ENCODE measurements at places on chromosomes 1 and 21.

DNA sequence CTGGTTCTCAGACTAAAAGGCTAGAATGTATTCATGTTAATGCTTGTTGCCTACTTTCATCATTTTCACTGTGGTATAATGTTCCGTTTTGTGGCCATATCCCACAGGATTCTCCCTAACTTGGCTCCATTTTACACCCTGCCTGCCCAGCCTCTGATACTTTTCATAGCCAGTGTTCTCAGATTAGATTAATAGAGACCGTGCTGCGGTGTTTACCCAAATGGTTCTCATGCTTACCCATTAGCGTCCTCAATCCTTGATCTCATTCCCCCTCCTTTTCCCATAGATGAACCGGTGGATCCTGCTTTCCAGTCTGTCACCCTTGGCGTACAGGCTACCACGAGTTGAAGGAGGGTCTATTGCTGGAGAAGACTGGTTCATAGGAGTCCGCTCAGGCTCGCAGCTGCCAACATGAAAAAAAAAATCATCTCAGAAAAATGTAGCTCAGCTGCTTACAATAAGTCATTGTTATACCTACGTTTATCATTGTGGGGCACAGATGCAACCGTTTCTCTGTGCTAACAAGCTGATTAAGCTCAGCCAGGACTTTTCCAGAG, 78.7 kb downstream of the SETD4 start:
- DNase-seq: no peak

DNA sequence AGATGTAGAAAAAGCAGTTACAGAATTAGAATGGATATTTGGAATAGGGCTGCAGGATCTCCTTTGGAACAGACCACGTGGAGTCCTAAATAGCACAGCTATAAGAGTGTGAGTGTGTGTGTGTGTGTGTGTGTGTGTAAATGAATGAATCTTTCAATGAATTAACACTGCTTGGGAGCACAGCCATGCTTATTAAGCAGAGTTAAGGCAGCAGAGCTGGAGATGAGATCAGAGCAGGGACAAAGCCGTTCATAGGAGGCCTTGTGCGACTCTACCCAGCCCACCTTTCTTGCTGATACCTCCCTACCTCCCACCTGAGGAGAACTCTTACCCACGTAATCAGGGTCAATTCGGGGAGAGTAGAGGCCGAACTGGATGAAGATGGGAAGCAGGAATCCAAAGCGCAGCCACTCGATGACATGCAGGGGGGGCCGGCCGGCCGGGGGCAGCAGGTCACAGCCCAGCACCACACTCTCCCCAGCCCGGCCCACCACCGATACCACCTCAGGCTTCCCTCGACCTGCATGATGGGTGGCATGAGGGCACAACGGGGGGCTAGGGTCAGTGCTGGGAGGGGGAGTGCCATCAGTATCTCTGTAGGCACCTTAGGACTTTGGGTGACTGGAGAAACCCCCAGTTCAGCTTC, 2.7 kb downstream of the IGSF9 start:
- DNase-seq: no peak

DNA sequence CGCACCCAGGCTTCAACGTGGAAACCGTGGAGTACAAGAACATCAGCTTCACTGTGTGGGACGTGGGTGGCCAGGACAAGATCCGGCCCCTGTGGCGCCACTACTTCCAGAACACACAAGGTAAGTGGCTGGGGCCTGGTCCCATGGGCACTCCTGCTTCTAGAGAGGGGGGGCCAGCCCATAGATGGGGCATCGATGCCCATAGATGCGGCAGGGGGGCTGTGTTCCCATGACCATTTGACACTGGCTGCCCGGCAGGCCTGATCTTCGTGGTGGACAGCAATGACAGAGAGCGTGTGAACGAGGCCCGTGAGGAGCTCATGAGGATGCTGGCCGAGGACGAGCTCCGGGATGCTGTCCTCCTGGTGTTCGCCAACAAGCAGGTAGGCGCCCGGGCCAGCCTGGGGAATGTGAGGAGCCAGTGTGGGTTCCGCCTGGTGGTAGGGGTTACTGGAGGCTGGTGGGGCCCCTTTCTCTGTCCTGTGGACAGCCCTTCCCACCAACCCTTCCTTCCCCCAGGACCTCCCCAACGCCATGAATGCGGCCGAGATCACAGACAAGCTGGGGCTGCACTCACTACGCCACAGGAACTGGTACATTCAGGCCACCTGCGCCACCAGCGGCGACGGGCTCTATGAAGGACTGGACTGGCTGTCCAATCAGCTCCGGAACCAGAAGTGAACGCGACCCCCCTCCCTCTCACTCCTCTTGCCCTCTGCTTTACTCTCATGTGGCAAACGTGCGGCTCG, 5.6 kb downstream of the C1orf35 start:
- no peak for DNase-seq

GRCh38 chr1:11062965-11063401, 3.2 kb upstream of the SRM start:
- peak; percentile 39 for DNase-seq

DNA sequence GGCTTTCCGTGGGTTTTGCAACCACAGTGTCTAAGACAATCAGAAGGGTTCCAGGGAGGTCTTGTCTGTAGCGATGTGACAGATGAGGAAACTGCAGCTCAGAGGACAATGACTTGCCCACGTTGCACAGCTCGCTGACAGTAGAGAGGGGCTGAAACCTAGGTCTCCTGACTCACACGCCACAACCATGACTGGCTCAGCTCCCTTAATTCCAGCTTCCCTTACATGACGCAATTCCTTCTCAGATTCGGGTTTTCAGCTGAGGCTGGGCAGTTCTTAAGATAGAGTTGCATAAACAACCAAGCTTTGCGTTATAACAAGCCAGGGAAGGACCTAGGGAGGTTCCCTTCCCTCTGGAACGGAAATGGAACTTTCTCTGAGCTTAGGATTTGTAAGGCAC, 36.3 kb downstream of the DHCR24 start:
- DNase-seq: no peak

DNA sequence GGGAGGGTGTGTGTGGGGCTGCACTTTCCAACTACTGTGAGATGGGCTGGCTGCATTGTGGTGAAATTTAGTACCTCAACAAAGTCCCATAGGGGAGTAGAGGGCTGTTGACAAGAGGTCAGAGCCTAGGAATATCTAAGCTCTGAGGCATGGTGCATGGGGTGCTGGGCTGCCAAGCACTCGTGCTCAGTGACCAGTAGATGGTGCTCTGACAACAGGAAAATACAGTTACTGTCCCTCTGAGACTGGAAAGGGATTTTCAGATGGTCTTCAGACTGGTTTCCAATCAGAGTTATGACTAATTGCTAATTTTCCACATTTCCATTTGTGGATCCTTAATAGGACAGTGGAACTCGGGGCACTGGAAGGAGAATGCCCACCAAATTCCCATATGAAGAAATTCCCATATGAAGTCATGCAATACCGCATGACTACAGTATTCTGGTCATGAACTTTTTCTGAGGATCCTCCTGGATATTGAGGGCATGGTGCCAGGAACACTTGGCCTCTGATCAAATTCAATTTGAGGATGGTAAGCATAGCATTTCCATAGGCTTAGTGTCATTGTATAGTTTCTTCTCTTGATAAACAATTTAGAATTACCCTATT, 4.1 kb upstream of the CACNA1E start:
- peak; percentile 43 for DNase-seq

DNA sequence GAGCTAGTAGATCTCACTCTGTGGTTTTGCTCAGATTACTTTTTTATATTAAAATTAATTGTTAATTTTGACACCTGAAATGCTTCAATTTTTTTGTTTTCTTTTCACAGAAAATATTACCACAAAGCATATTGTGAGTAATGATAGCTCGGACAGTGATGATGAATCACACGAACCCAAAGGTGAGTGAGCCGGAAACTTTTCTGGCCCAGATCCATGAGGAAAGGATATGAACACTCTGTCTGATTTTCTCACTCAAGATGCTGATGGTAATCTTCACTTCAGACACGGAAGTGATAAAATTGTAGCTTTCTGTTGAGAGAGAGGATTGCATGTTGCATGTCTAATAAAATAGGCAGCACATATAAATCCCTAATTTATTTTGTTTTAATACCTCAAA, 121.8 kb downstream of the PLA2G4A start:
- no peak for DNase-seq
